ENCODE measurements at places on chromosomes 4 and X.

- no peak for DNase-seq
Measured at GRCh38 chr4:85478576-85478975, 3.6 kb downstream of the ARHGAP24 start.

GRCh38 chrX:11941571-11941970, 183.5 kb downstream of the MSL3 start:
- peak; percentile 9 for DNase-seq

DNA sequence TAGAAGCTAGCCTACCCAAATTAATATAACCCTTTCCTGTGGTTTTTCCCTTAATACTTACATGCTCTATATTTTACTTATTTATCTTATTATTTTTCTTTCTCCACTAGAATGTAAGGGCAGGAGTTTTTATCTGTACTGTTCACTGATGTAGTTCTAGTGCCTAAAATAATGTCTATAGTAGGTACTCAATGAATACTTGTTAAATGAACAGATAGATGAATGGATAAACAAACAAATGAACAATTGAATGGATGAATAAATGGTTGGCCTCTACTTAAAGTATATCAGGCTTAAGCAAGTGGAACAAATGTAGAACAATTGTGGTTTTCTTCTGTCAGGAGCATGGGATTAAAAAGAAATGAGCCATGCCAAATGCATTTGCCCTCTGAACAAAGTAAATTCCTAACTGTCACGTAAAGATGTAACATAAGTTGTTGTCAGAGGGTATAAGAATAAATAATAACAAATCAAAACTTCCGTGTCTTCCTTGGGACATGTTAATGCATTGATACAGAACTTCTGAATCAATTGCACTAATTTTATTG, 54.1 kb downstream of the SYTL5 start:
- DNase-seq, result no peak

- DNase-seq, result no peak
Measured at GRCh38 chr4:4852591-4853362, 6.7 kb upstream of the MSX1 start.

DNA sequence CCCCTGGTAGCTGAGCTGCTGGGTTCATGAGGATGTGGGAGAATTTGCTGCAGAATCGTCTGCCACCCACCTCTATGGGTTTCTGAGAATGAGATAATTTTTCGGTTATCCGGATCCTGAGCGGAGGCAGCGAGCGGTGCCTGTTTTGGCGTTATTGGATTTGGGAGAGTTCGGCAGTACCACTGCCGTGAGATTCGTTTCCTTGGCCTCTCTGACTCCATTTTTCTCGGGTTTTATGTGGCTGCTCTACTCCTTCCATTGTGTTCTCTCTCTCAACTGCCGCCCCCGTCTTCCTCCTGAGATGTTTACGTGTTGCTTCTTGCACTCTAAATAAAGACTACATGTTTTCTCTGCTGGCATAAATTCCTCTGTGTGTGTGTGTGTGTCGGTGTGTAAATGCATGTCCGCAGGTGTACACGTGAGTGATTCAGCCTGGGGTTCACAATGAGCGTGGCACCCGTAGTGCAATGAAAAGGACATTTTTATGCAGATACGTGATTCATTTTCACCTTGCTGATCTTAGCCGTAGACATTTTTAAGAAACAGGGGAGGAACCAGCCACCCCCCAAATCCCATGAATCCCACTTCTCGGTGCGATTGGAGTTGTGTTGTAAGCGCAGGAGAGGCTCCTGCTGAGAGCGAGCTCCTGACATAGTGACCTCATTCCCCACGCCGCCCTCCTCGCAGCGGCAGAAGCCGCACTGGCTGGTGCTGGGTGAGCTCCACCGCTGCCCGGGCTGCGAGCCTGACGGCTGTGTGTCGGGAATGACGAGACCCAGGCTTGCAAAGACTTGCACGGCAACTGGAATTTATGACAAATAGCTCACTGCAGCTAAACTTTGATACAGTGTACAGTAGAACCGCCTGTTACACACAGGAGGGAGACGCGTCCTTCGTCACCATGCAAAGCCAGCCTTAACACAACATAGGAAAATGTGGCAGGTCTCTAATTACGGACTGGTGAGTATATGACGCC, 82.2 kb downstream of the STOX2 start:
- DNase-seq, result no peak

- DNase-seq, result no peak
Measured at GRCh38 chrX:38175139-38175538, 45.5 kb downstream of the SRPX start.

DNA sequence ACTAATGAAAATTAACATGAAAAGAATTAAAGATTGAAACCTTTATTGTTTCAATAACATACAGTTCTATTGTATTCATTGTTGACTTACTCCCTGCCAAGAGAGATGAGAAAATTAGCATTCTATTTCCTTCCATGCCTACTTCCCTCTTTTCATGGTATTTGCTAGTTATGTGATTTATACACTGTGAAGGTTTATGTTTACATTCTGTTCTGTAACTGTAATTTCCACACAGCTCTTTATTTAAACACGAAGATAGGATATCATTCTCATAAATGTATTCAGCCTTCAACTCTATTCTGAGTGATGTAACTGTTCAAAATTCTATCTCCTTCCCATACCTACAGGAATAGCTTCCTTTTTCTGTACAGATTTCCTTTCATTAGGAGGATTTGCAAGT, 6.6 kb downstream of the CCDC110 start:
- DNase-seq, result no peak
